ENCODE measurements at places on chromosomes 13 and 19. TPM values are rescaled to one million over a fixed set of nuclear protein-coding genes. Genes with fewer than 3 reads are reported as not detected.

The CABP5 gene
- total RNA-seq: not detected

The VPS36 gene
- total RNA-seq: 71.5 TPM

The KIR2DL3 gene
- total RNA-seq: not detected

DNA sequence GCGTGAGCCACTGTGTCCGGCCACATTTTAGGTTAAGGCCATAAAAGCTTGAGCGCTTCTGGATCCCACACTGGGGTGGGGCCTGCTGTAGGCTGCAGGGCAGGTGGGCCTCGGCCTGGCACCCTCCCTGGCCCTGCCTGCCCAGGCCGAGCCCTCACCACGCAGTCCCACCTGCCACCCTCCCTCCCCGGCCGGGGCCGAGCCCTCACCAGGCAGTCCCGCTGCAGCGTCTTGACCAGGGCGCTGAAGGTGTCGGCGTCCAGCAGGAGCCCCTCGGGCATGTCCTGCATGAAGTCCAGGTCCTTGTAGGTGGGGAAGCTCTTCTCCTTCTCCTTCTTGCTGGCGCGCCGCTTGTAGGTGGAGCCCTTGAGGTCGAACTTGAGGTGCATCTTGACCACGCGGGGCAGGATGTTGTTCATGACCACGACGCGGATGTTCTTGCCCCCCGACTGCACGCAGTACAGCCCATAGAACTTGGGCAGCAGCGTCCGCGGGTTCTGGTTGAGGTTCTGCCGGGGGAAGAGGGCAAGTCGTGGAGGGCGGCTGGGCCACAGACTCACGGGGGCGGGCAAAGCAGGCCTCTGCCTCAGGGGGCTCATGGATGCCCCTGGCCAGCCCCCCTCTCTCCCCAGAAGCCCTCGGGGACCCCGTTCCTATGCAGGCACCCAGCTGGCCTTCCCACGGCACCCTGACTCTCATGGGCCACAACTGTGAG is 26.6 kb upstream of the CACTIN start:
- DNase-seq: no peak

DNA sequence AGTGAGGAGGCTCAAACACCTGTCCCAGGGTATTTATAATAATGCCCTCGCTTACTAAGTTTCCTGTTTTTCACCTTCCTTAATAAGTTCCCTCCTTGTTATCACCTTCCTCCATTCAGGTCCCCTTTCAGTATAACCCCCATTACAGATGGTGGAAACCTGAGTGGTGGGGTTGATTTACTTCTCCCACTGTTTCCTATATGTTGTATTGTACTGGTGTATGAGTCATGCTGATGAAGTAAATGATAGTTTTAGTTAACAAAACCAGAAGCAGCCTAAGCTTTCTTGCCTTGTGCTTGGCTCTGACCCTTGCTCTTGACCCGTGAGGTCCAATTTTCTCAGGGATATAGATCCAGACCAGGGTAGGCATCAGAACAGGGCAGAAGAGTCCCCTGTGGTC is 22.3 kb upstream of the TNFSF11 start:
- no peak for DNase-seq
